Hematopoietic multipotent progenitor cell treated with erythropoietin and hydrocortisone succinate and interleukin-3 and kit ligand, for 4 days (in vitro differentiated cells): ENCODE measurements at places on chromosomes 6 and 20.

DNA sequence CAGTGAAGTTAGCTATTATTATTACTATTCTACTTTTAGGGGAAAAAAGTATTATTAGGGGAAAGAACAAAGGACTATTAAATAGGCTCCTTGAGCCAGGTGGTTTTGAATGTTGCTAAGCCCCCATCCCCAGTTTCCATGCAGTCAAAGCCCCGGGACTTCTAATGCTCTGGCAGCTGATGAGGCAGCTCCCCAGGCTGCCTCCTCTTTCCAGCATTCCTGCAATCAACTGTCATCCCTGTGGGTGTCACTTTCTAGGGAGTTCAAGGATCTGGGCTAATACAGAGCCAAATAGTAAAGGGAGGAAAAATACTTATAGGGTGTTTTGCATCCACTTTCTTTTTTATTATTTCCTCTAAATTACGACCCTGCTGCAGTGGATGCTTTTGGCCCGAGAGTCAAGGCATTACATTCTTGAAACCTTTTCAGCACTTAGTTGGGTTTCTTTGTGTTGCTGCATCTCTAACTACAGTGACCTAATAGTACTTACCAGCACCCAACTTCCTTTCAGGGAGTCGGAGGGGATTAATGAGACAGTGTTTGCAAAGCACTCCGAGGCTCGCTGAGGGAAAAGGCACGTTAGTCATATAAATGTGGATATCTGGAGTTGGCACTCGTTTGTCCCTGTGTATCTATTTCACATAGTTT is 303.9 kb upstream of the MAP3K7 start:
- DNase-seq = no peak

DNA sequence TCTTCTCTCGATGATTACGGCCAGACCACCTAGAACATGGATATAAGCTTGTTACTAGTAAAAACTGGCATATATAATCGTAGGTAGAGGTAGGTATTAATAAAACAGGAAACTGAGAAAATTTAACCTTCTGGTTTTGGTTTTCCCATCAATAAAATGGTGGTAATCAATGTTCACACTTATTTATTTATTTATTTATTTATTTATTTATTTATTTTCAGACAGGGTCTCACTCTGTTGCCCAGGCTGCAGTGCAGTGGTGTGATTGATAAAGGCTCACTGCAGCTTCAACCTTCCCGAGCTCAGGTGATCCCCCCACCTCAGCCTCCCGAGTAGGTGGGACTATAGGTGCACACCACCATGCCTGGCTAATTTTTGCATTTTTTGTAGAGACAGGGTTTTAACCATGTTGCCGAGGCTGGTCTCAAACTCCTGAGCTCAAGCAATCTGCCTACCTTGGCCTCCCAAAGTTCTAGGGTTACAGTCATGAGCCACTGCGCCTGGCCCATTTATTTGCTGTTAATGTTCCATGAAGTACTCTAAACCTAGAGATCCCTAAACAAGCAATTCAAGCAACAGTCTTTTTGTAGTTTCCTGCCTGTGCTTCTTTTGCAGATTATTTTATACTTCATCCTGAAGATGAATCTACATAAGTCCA is 11.5 kb downstream of the TOMM6 start:
- DNase-seq = no peak

DNA sequence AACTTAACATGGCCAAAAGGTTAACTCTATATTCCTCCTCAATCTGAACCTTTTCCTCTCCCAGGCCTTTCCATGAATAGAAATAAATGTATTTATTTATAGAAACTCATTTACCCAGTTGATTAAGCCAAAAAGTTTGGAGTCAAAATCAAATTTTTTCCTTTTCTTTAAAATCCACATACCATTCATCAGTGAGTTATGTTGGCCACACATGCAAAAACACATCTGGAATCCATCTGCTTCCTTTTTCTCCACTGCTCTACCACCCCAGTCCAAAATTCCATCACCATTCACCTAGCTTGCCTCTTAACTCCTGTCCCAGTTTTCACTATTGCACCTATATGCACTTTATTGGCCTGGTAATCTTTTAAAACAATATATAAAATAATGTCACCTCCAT is 62.4 kb upstream of the TMEM200A start:
- no peak for DNase-seq

- no peak for DNase-seq
Observed at GRCh38 chr20:10758446-10758845, 84.6 kb upstream of the JAG1 start.

DNA sequence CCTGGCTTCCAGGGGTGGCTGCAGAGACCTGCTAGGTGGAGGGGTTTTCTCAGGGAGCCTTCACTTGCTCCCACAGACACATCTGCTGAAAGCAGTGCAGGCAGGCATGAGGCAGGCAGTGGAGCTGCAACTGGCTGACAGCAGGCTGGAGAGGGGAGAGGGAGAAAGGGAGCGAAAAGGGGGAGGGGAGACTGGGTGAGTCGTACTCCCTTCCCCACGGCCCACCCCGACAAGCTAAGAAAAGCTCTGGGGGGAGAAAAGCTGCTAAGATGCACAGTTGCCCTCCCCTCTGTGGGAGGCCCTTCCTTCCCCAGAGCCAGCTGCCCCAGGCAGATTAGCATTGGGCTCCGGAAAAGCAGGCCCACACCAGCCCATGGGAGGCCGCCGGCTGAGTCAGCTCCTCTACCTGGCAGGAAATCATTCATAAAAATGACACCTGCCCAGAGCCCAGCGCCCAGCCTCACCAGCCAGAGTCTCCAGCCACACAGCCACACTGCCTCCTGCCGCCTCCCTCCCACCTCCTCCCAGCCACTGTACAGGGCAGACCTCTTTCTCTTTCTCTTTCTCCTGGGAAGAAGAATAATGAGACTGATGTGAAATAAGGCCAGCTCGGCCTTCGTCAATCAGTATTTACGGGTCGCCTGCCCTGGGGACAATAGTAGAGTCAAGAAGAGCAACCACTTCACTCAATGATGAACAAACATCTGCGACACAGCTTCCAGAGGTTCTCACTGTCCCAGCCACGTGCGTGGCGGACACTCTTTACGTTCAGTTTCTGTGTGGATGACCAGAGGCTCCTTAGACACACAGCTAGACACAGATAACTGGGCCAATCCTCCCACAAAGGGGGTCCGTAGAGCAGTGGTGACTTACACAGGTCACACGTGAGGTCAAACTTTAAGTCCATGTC is 7.7 kb upstream of the C20orf203 start:
- peak; percentile 98 for DNase-seq

GRCh38 chr6:109456111-109456583 is 575 bp upstream of the MICAL1 start:
- DNase-seq = no peak

DNA sequence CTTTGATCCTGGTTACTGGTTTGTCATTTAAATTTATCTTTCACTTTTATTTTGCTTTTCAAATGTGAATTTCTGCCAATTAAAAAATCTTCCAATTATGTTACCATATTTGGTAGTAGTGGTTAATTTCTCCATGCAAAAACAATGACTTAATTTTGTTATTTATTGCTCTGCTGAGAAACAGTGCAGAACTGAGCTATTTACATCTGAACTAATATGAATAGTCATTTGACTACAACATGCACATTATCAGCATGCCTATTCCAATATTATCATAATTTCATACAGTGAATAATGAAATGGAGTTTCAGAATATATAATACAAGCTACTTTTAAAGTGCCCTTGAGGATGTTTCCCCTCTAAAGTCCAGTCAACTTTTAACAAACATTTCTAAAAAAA is 517 bp downstream of the PLN start:
- DNase-seq = no peak

- no peak for DNase-seq
Observed at GRCh38 chr6:98847779-98848538, 13.6 kb downstream of the POU3F2 start.

- DNase-seq = peak; percentile 16
Observed at GRCh38 chr6:56448046-56448445, 194.6 kb downstream of the DST start.
